ENCODE measurements at places on chromosomes 3 and 15.

DNA sequence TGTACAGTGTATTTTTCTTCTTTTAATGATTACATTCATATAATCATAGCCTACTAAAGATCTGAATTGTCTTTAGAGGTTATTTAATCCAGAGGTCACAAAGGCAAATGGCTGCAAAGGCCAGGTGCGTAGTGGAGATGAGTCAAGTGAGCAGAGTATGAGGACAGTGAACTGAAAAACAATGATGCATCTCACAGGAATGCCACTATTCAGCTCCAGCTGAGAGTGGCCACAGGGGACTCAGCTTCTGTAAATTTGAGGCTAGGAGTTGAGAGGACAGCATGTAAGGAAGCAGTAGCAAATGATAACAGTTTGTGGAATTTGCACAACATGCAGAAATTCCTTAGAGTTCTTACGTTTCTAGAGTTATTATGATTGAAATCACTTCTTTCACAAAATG lies 50.4 kb downstream of the COL6A5 start:
- DNase-seq: no peak

- DNase-seq: no peak
Observed at GRCh38 chr15:62858343-62858742, 184.2 kb upstream of the TPM1 start.

DNA sequence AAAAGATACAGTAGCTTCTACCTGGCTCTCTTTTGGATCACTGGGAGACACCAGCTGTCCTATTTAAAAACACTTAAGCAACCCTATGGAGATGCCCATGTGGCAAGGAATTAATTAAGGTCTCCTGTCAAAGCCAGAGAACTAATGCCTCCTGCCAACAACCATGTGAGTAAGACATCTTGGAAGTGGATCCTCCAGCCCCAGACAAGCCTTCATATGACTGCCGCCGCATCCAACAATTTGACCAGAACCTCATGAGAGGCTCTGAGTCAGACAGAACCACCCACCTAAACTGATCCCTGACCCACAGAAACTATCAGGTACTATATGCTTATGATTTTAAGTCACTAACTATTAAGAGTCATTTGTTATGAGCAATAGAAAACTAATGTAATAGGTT lies 22.3 kb downstream of the IFT80 start:
- no peak for DNase-seq

DNA sequence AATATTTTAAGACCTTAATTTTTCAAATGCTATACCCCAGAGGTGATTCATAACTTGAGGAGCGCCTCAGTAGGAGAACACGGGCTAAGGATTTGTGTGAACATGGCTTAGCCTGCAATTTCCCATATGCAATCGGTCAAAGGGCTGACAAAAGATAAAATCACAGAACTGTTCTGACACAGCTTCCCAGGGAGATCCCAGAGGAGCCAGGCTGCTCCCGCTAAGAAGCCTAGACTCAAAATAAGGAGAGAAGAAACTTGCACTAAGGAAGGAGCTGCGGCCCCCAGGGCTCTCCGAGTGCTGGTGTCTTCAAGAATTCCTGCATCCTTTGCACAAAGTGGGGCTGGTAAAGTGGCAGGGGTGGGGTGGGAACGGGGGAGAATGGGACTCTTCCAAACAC lies 106.3 kb upstream of the DLG1 start:
- DNase-seq: no peak

All from stimulated activated CD4-positive, alpha-beta T cell treated with anti-CD3 and anti-CD28 coated beads, Interleukin-1b, Interleukin-23, amount 100 ng/mL, for 1 hour (primary cell).